Activated naive CD4-positive, alpha-beta T cell (primary cell): ENCODE measurements at places on chromosomes 3 and 15.

DNA sequence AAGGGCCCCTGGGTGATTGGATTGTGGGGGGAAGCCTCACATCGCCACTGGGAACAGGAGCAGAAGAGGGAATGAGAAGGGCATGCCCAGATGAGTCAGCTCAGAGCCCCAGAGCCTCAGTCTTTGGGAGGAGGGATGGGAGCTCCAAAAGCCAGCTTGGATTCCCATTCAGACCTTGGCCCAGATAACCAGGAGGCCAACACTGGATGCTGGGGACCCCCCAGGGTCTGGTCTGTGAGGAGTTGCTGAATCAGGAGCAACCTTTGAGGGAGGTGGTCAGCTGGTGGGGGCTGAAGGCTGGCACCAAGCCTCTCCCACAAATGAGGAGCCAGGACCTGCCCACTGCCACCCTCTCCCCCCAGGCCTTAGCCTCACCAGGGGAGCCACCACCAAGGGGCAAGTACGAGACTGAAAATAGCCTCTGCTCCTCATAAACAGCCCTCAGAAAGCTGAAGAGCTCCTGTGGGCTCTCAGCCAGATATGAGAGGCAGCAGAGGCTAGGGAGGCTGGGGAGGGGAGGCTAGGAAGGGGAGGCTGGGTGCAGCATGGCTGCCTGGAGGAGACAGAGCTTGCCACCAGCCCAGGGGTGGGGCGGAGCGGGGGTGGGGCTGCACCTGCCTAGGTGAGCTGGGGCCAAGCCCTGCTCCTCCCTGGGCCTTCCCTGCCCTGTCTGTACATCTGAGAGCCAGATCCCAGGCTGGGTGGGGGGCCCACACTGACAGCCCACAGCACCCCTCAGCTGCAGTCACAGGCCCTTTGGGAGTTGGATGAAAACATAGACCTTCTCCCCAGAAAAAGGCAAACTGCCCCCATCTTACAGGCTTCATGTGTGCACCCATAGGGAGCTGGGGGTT, 99.8 kb downstream of the SEC22A start:
- DNase-seq, result no peak

GRCh38 chr3:52064561-52064960, 8.2 kb upstream of the DUSP7 start:
- no peak for DNase-seq

DNA sequence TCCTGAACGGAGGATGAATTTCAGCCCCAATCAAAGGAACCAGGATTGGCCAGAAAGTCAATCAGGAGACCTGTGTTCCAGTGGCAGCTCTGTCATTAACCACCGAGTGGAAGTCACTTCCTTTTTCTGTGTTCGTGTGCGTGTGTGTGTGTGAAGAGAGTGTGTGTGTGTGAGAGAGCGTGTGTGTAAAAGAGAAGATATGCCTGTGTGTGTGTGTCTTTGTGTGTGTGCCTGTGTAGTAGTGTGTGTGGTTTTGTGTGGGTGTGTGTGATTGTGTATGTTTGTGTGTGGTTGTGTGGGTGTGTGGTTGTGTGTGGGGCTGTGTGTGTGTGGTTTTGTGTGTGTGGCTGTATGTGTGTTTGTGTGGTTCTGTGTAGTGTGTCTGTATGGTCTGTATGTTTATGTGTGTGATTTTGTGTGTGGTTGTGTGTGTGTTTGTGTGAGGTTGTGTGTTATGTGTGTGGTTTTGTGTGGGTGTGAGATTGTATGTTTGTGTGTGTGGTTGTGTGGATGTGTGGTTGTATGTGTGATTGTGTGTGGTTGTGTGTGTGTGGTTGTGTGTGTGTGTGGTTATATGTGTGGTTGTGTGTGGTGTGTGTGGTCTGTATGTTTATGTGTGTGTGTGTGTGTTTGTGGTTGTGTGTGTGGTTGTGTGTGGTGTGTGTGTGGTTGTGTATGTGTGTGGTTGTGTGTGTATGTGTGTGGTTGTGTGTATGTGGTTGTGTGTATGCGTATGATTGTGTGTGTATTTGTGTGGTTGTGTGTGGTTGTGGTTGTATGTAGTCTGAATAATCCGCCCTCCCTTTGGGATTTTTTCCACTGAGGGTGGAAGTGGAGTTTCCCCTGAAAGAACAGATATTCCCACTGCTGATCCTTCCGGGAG, 314.4 kb downstream of the SHQ1 start:
- DNase-seq, result no peak

GRCh38 chr3:171967137-171967783, 72.1 kb upstream of the FNDC3B start:
- DNase-seq, result no peak

DNA sequence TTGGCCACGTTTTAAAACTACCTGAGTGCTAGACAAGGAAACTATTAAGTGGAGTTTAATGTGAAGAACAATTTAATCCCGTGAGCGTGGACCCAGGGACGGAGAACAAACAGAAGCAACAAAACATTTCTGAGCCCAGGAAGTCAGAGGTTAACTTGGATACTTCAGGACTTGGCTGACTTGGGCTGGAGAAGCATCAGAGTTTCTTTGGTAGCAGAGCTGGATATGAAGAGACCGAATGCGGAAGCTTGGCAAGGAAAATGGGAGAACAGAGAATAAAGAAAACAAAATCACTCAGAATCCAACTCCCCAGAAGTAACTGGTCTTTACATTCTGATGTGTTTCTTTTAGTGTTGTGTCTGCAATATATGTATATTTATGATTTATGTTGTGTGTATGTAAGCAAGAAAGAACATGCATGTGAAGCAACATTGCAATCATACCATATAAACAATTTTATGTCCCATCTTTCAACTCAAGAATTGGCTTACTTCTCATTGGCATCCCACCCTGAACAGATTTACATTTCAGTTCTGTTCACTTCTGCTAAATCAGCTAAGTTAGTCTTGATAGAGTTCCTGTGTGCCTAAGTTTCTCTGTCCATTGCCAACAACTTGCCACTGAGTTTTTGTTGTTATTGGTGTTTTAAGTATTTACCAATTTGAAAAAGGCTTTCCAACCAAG, 17.2 kb upstream of the PLOD2 start:
- DNase-seq, result no peak

DNA sequence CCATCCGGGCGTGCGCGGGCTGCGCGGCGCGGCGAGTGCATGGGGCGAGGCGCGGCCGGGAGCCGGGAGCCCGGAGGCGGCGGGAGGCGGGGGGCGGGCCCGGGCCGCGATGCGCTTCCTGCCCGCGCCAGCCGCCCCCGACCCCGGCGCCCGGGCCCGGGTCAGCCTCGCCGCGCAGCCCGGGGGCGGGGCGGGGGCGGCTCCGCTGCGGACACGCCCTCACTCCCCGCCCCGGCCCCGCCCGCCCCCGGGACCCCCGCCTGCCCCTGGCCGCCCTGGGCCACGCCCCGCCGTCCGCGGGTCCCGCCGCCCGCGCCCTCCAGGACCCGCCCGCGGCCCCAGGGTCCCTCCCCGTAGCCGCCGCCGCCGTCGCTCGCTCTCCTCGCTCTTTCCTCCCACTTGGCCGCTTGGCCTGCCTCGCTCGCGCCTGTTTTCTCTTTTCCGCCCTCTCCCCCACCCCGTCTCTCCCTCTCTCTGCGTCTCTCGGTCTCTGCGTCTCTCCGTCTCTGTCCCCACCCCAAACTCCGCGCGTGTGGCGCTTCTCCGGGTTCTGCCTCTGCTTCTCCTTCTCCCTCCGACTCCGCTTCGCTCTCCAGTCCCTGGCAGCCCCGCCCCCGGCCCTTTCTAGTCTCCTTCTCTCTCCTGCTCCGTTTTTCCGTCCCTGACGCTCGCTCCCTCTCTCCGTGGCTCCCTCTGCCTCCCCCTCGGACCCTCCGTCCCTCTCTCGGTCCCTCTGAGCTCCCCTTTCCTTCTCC, at the start of gene PLXND1:
PLXND1 (minus strand) TSS at position 41 of the 755 bp plus-strand sequence; CDS start at position 4, 37 bp downstream.
- DNase-seq, result peak; percentile 5

GRCh38 chr15:67564968-67565345, 22.5 kb downstream of the MAP2K5 start:
- no peak for DNase-seq

- no peak for DNase-seq
Observed at GRCh38 chr15:67105065-67105951, 39.9 kb downstream of the SMAD3 start.

DNA sequence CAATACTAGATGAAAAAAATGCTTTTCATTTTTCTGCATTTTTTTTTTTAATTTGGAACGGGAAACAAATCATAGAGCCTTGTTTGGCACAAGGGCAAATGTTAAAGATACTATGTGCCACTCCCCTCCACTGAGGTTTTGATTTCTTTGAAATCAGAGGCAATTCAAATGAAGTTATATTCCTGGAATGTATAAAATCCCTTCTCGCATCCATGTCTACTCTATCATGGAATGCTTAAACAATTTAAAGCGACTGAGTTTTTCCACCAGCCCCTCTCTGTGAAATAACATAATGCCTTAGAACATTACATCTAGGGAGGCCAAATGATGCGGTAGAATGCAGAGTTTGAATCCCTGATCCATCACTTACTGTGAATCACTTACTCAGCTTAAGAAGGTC, 69.7 kb downstream of the FMN1 start:
- no peak for DNase-seq

DNA sequence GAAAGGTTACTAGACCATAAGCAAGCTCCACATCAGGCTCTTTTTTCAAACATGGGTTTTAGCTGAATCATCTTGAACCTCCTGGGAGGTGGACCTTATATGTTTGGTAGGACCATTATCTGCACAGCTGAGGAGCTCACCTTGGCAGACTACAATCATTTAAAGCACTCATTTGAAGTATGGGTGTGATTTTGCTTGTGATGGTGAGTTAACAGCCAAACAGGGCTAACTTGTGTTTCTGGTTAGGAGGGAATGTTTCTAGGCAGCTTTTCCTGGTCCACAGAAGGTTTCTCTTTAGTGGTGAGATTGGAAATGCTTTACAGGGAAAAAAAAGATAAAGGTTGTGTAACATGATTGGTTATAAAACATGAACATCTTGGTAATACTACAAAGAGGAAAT, 61.8 kb downstream of the ARHGEF26 start:
- no peak for DNase-seq

DNA sequence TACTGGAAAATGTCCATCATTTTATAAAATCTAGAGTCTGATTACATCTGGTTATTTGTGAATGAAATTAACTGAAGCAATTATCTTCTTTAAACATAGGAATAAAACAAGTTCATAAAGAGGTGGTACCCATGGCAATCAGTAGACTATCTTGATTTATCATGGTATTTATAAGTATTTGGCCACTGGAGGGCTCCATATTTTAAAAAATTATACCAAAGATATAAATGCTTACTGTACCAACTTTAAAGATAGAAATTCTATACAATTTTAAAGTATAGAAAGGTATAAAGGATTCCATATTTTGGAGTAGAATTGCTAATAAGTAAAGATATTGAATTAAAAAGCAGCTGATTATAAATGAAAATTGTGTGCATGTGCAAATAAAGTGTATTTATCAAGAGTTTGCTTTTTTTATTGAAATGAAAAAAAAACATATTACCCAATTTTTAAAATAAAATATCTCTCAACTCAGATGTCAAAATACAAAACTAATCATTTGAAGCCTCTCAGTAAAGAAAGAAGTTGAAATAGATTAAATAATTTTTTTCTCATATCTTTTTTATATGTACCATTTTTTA, 105.3 kb downstream of the BBX start:
- DNase-seq, result no peak

DNA sequence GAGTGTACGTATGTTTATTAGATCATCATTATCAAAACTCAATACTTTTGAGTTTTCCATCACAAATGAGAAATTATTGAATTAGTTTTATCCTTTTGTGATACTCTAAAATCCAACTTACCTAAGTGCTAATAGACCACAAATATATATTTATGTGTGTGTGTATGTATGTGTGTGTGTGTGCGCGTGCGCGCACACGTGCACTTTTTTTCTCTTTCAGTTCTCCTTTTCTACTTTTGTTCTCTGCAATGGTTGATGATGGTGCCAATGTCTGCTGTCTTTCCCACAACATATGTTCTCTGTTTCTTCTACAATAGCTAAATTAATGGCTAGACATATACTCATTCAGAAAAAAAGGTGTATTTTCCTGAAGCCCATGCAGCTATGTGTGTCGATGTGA, 571.6 kb upstream of the ARPP21 start:
- DNase-seq, result no peak

DNA sequence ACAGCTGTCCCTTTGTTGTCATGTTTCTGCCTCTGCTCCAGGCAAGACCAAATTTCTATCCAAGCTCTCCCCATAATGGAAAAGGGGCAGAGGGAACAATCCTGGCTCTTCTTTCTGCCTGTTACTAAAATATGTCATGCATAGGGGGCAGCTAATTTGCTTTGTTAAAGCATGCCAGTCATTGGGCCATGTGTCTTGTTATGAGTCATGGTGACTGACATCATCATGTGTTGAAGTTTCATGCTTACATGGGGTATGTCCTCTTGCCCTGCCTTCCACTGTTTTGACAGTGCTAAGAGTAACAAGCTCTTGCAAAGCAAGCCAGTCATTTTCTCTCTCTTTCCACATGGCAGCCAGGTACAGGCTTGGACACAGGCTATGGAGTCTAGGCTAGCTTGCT, 268.9 kb downstream of the GABRB3 start:
- DNase-seq, result no peak

DNA sequence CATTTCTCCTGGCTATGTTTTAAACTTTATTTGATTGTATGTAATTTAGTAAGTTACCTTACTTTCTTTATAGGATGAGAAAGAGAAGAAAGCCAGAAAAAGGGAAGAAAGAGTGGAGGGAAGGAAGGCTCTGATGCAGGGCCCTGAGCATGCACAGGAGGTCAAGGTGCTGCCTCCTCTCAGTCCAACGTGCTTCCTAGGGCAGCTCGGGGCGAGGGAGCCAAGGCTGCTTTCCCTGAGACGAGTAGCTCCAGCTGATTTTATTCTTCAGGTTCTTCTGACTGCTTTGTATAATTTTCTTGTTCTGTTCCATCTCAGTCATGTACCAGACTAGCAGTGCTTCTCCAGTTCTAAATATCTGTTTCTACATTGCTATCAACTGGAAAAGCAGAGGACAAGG, 3.4 kb downstream of the CORO2B start:
- DNase-seq, result no peak

- DNase-seq, result no peak
Observed at GRCh38 chr3:30309961-30310954, 296.1 kb upstream of the TGFBR2 start.

DNA sequence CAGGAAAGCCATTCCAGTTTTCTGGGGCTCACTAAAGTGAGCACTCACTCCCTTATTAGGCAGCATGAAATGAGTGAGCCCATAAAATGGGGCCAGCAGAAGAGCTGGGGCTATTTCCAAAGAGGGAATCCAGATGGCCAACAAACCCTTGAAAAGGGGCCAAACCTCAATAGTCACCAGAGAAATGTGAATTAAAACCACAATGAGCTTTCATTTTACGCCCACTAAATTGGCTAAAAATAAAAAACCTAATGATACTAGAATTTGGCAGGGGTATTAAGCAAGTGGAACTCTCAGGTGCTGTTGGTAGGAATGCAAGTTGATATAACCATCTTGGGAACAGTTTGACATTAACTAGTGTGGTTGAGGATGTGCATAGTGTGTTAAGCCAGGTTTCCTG, 42.1 kb upstream of the RAF1 start:
- DNase-seq, result no peak

DNA sequence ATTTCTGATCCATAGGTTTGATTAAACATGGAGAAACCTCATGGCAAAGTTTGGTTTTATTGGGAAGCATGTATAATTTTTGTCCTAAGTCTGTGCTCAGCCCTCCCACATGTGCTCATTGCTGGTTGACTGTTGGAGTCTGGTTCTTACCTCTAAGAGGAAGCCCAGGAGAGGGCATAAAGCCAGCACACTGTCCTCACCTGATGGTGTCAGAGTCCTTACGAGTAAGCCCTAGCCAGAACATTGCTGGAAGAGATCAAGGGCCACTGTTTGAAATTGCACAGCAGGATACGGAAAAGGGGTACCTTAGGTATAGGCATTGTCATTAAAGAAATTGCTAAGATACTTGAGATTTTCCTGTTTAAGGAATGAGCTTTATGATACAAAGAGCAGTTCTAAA, 21.3 kb downstream of the MLH1 start:
- DNase-seq, result no peak
